ENCODE measurements at places on chromosomes 2 and 18. TPM values are rescaled to one million over a fixed set of nuclear protein-coding genes. Genes with fewer than 3 reads are reported as not detected.
A peak's percentile ranks its signal among the peaks of the same experiment; 100 is the strongest.

The FSHR gene
- total RNA-seq, result not detected

The VIL1 gene
- 9.2 TPM for total RNA-seq

The CHRND gene
- not detected for total RNA-seq

GRCh38 chr2:224982910-224983711 is 59.2 kb downstream of the DOCK10 start:
- peak; percentile 5 for DNase-seq

- DNase-seq, result no peak
Measured at GRCh38 chr2:218754781-218755180, 27.2 kb upstream of the CYP27A1 start.

GRCh38 chr2:189074506-189074905 is 100.3 kb downstream of the COL3A1 start:
- no peak for DNase-seq

GRCh38 chr2:172225786-172226185 is 123.1 kb upstream of the DLX2 start:
- no peak for DNase-seq

- DNase-seq, result peak; percentile 19
Measured at GRCh38 chr2:194545978-194546377, 1111.0 kb upstream of the SLC39A10 start.

GRCh38 chr2:160751021-160751420 is 257.4 kb upstream of the RBMS1 start:
- no peak for DNase-seq

- peak; percentile 76 for DNase-seq
Measured at GRCh38 chr18:70489986-70490933, 201.4 kb downstream of the SOCS6 start.

Data from GM23338 (cell line).